ENCODE measurements at places on chromosomes 5 and 9.
A peak's percentile ranks its signal among the peaks of the same experiment; 100 is the strongest.

- DNase-seq: peak; percentile 95
Measured at GRCh38 chr5:148912714-148913398, 86.4 kb downstream of the ADRB2 start.

GRCh38 chr9:19252174-19252884 lies 21.8 kb downstream of the DENND4C start:
- no peak for DNase-seq

DNA sequence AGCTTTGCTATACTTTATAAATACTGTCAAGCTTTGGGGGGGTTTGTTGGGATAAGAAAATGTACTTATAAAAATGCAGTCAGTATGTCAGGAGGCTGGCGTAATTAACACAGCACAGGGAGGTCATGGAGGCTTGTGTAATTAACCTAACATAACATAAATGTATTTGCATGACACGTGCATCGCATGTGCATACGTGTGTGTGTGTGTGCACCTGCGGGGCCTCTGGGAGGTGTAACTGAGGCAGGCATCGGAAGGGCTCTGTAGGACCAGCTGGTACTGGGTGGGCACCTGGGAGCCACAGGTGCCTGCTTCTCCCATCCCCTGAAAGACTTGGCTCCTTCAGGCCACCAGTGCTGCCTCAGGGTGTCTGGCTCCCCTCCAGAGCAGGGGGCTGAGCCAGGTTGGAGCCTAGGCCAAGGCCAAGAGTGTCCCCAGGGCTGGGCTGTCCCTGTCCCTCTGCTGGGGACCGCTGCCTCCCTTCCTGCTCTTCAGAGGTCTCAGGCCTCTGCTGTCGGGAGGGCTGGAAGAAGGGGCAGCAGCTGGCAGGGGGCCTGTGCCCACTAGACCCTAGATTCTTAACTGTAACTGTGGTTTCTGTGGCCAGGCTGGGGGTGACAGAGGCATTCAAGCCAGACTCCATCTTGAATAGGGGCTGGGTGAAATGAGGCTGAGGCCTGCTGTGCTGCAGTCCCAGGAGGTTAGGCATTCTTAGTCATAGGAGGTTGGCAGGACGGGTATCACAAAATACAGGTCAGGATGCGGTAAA lies 9.0 kb downstream of the FCN2 start:
- DNase-seq: no peak

DNA sequence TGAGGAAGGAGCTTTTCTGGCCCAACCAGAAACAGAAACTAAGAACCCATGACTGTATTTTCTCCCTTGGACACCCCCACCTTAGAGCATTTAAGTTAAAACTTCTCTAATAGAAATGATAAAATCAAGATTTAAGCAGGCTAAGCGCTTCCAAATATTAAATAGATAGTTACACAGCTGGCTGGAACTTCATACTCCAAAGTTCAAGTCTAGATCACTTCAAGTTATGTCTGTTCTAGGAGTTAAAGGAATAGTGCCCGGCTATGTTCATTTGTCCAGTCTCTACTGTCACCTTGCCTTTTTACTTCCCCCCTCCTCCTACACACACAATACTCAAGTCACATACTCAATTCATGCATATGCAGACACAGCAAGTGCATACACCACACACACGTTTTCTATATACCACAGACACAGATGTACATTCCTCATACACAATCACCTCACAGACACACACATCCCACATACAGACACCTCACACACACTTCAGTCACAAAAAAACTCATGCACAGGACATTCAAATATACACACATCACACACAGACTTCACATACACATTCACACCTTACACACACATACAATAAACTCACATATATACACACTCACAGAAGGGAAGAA lies 237.7 kb downstream of the PDE4D start:
- no peak for DNase-seq

DNA sequence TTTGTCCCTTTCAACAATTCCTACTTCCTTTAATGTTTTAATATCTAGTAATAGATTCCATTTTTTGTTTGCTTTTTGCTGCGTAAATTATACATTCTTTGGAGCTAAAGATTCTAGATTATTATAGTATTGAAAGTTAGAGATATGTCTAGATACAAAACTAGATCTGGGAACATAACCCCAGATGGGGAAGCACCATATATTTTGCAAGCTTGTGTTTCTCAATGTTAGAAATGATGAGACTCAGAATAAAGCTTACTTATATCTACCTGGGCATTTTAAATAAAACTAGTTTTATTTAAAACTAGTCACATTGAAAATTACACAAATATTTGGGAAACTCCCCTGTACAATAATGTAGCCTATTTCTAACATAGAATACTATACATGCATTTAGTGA lies 32.2 kb downstream of the TRIO start:
- DNase-seq: no peak

DNA sequence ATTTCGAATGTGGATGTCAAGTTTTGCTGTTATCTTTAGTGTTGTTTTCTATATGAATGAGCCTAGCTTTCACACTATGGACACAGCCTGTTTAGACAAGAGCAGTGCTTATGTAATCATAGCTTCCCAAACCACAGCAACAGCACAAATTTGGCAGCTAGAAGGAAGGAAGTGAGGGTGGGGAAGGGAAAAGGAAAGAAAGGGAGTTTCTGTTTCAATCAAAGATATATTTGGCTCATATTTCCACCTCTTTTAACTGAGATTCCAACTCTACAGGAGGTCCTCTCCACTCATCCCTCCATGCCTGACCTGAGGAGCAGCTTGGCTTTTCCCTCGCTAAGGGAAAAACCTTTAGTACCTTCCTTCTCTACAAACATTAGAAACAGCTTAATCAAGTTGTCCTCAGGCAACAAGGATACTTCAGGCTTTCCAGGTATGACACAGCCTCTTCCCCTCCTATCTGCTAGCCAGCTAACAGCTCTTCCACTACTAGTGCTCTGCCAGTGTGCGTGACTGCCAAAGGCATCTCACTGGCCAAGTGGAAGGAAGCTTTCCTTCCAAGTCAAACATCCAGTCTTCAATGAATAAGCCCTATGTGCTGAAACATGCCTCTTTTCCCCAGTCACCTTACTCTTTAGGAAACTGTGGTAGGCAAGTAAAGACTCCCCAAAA lies 268.6 kb upstream of the PTGER4 start:
- DNase-seq: no peak

DNA sequence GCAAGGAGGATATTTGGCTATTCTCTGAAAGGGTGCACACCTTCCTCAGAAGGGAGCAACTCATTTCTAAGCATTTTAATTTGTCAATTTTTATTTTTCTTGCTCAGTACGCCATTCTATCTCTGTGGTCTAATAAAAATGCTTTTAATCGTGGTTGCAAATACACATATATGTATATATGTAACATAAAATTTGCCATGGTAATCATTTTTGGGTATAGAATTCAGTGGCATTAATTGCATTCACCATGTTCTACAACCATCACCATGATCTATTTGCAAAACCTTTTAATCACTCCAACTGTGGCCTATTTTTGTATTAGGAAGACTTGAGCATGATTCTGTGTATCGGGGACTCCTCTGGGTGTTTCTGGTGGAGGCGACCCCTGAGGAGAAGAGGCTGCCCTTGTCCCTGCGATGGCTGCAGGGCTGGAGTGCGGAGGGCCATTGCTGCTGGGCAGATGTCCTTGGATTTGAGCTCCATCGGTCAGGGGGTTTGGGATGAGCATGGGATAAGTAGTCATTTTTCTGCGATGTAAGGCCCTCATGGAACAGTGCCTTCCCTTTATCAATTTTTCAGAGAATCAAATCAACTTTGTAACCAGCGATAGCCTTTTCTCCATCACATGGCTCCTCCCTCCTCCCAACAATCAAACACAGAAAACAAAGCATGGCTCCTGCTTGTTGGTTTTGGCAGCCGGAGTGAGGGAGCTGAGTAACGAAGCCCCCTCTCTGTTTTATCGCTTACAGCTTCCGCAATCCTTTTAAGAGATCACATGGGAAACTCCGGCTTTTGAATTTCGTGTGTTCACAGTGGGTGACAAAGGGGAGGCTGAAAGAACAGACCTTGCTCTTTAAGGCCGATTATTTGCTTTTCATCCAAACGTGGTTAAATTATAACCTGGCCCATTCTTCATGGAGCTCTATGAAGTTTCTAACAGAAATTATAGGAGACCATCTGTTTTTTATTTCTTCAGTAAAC lies 187.3 kb downstream of the TENT4A start:
- peak; percentile 21 for DNase-seq

DNA sequence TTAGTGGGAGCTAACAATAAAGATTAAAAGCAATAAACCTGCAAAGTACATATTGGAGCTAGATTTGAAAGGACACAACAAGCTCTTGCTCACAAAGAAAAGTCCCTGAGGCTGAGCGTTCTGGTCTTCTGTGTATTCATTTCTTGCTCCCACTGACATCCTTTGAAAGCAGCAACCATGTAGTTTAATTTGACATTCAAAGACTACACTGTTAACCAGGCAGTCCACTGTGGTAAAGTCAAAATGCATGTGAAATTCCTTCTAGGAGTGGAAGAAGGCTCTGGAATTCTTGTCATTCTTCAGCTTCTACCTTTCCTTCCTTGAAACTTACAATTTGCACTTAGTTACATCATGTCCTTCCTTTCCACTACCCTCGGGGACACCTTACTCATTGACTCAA lies 480.7 kb downstream of the CSNK1G3 start:
- no peak for DNase-seq

DNA sequence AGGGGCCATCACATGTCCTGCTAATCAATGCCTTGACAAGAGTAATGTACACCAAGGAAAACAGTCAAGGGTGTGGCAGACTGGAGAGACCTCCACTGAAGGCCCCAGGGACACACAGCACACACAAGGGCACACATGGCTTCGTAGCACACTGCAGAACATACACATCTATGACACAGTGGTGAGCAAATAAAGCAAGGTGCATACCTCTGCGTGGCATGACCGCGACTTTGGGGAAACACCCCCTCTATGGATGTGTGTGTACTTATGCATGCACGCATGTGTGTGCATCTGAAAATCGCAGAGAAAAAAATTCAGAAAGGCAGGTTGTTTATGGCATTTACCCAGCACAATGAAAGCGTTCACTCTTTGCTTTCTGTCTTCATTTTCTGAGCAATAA lies 20.5 kb downstream of the SEMA4D start:
- DNase-seq: no peak

- no peak for DNase-seq
Measured at GRCh38 chr9:29575219-29575618, 2001.9 kb upstream of the C9orf72 start.

DNA sequence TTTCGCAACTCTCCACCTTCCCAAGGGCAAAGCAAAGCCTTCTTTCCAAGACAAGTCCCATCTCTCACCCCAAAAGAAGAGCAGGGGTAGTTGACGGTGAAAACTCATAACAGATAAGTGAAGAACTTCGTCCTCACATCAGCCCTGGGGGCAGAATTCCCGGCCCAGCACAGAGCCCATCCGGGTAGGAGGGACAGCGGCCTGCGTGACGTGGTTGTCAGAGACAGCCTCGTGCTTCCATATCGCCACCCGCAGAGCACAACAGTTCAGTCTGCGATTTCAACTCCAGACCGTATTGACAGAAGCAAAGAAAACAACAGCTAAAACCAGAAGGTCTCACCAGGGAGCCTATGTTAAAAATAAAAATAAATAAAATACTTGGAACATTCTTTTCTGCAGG lies 273.2 kb downstream of the SYK start:
- DNase-seq: no peak

DNA sequence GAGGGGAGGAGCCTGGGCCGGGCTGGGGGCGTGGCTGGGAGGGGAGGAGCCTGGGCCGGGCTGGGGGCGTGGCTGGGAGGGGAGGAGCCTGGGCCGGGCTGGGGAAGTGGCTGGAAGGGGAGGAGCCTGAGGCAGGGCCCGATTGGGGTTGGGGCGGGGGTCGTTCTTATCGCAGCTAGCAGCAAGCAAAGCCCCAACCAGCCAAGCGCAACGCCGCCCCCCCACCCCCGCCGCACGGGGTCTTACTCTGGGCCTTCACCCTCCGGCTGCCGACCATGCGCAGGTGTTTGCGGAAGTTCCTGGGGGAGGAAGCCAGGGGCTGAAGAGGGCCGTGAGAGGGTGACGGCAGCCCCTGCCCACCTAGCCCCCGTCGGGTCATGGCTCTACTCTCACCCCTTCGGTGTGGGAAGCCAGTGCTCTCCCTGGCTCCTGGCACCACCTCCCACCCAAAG lies 5.0 kb downstream of the NSMF start:
- DNase-seq: no peak

GRCh38 chr5:67305913-67306710 lies 109.5 kb upstream of the CD180 start:
- DNase-seq: peak; percentile 14

DNA sequence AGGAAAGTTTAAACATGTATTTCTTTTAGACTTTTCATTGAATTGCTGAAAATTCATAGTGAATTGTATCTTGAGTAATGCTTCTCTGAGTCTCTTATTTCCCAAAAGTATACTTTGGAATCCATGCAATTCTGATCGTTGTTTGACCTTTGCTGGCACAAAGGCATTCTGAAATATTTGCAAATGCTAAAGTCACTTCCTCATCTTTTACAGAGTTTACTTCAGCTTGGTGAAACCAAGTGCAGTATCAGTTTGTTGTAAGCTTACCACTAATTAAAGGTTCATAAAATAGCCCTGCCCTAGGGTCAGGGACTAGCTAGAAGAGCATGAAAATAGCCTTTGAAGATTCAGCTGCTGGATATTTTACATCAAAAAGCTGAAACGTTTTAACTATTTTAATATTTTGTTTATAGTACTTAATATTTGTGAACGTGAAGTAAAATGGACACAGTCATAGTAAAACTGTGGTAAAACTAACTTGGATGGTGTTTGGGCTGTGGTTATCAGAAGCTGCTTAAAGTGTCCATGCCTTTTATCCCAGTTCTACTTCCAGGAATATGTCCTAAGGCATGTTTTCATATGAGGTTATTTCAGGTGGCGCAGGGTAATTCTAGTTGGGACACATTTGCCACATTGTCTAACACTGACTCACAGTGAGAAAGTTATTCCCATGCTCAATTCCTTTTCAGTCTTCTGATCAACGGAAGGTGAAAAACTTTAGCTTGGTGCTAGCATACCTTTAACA lies 45.3 kb downstream of the SLC22A5 start:
- peak; percentile 66 for DNase-seq

DNA sequence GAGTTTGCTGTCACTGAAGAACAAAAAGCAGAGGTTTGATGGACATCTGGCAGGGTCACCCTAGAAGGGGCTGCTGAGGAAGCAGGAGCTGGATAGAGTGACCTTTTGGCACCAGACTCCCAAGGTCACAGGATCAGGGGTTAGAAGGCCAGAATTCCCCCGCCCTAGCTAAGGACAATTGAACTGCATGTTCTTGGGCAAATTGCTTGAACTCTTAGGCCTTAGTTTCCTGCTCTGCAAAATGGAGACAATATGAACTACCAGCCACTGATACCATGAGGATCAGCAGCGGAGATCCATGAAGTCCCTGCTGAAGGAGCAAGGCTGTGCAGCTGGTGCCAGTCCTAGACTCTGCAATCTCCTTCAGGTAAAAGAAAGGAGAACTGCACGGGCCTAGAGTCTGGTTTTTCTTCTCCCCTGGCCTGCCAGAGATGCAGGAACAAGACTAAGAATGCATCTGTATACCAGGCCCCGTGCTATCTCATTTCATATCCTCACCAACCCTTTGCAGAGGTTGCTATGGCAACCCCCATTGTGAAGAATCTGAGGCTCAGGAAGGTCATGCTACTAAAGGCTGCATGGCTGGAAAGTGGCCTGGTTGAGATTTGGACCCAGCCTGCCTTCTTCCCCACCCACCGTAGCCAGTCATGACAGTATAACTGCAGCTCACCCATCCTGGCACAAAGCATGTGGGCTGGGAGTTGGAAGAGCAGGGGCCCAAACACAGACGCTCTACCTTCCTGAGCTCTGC lies 33.7 kb downstream of the CAMK2A start:
- DNase-seq: no peak
